ENCODE measurements at places on chromosomes 7 and 10.

GRCh38 chr7:142140401-142140959 lies 29.0 kb downstream of the MGAM2 start:
- no peak for DNase-seq

DNA sequence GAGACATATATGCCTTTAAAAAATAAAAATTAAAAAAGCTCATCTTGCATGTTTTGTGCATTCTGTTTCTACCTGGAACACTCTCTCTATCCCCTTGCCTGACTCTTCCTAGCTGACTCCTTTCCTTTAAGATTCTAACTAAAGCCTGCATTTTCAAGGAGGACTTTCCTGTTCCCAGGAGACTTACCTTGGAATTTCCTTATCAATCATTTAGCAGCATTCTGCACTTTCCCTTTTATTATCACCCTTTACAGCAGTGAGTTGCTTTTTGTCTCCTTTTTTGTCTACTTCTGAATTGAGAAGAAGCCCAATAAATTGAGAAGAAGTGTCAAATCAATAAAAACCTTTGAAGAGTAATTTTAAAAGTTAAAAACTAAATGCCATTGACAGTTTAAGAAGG lies 142.2 kb upstream of the TMEM196 start:
- DNase-seq: no peak

- no peak for DNase-seq
These were observed 9.7 kb downstream of the CD36 start for GRCh38 chr7:80648031-80648600.

DNA sequence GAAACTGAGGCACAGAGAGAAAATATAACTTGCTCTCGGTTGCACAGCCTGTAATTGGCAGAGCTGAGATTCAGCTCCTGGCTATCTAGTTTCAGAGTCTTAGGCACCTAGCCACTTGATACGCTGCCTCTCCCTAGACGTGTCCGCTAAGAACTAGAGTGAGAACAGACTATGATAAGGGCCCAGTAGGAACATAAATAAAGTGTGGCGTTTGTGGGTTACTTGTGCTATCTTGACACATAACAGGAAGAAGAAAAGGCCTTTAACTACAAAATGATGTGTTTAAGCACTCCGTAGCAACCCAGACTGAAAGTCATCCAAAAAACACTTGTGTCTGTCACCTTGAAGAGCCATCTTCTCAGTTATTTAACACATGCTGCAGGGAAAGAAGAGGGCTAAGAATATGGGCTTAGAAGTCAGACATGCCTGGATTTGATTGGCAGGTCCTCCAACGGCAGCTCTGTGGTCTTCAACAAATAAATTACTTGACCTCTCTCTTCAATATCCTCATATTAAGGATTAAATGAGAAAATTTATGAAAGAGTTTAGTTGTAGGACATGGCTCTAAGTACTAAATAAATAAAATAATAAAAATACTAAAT lies 96.2 kb downstream of the SGMS1 start:
- no peak for DNase-seq

- DNase-seq: peak; percentile 42
These were observed 226.0 kb downstream of the BMPER start for GRCh38 chr7:34131371-34131770.

- DNase-seq: no peak
These were observed 4.5 kb downstream of the MBL2 start for GRCh38 chr10:52768001-52768532.

DNA sequence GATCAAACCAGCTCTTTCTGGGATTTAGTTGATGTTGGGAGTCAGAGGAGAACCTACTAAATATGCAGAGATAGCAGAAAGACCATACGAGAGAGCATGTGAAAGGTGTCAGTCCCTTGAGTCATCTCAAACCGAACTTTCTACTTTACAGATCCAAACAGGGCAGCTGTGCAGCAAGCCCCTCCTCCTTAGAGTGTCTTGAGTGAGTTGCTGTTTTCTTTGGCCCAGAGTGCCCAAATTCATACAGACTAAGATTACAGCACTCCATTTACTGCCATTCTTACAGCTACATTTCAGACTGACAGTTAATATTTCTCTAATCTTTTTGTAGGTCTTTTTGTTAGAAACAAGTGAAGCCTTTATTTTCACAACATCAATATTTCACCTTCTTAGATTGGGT lies 53.4 kb downstream of the NRCAM start:
- DNase-seq: peak; percentile 81

DNA sequence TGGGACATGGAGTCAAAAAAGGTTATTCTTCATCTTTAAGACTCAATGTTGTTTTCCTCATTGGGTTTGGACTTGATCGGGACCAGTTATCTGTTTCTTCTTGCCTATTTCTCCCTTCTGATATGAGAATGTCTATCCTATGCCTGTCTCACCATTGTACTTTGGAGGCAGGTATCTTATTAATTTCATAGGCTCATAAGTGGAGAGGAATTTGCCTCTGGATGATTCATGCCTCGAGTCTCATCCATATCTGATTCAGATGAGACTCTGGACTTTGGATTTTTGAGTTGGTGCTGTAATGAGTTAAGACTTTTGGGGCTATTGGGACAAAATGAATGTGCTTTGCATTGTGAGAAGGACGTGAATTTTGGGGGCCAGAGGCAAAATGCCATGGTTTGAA lies 36.2 kb upstream of the CCDC7 start:
- DNase-seq: no peak

DNA sequence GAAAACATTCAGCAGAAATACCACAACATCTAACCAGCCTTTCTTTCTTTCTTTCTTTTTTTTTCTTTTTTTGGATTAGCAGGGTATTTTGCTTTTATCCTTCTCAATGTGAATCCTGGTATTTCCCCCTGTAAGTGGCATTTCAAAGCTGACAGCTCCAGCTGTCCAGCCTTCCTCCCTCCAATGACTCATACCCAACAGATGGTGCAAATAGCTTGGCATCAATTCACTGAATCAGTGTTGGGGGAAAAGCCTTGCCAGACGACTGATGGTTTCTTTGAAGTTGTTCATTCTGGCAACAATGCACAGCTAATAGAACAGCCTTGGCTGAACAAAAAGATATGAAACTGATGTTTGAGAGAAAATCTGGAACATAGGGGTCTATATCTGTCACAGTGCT lies 316.8 kb upstream of the STEAP1 start:
- no peak for DNase-seq

DNA sequence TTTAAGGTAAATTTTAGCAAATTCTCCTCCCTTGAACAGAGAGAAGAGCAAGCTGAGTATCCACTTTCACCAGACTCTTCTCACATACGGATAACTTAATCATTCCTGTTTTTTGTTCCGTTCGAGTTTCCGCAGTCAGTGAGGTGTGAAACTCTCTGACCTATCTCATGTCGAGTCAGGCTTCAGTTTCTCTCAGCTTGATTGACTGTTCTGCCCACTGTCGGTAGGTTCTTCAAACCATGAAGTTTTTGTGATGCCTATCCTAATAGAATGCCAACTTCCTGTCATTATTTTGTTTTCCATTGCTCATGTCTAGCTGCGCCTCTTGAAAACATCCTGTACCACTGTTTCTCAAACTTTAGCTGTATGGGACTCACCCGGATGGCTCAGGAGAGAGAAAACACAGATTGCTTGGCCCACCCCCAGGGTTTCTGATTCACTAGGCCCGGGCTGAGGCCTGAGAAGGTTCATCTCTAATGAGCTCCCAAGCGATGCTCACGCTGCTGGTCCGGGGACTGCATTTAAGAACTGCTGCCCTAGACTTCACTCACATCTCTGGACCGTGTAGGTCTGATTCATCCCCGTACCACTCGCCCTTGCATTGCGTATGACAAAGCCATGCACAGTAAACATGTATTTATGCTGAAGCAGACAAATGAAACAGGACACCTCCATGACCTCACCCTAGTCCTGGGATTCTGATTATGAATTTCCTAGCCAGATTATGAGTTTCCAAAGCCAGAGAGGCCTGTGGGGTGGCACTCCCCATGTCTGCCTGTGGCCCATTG lies 208.4 kb upstream of the AGK start:
- DNase-seq: peak; percentile 26

GRCh38 chr7:157299613-157300368 lies 37.0 kb upstream of the DNAJB6 start:
- peak; percentile 69 for DNase-seq

GRCh38 chr7:130479716-130480400 lies 12.0 kb upstream of the MEST start:
- DNase-seq: no peak

DNA sequence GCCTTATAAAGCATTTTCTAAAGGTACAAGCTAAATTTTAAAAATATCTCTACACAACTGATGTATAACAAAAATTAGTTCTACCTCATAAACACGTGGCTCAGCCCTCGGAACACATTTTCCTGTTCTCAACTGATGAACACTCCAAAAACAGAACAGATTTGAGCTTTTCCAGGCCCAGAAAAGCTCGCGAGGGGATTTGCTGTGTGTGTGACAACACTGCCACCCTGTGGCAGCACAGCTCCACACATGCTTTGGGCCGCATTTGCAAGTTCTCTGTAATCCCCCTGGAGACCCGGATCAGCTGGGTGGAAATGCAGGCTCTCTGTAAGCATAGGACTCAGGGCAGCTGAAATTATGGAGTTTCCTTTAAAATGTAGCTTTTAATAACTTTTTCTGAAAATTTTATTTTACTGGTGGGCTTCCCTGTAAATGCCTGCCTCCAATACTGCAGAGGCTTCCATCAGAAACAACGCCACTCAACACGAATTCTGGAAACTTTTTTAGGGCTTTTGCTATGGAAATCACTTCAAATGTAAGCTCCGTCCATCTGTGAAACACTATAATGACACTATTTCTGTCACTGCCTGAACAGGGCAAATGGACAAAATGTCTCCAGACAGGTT lies 155.5 kb downstream of the COBL start:
- DNase-seq: peak; percentile 85

GRCh38 chr7:2761131-2761624 lies 73.2 kb downstream of the AMZ1 start:
- DNase-seq: no peak

All from Daoy (cell line).